NCI-H526 treated with DMSO at 0.1 percent for 48 hours (cell line): ENCODE measurements at places on chromosomes 1 and 21.

GRCh38 chr1:101781201-101781831, 215.4 kb downstream of the OLFM3 start:
- no peak for DNase-seq

DNA sequence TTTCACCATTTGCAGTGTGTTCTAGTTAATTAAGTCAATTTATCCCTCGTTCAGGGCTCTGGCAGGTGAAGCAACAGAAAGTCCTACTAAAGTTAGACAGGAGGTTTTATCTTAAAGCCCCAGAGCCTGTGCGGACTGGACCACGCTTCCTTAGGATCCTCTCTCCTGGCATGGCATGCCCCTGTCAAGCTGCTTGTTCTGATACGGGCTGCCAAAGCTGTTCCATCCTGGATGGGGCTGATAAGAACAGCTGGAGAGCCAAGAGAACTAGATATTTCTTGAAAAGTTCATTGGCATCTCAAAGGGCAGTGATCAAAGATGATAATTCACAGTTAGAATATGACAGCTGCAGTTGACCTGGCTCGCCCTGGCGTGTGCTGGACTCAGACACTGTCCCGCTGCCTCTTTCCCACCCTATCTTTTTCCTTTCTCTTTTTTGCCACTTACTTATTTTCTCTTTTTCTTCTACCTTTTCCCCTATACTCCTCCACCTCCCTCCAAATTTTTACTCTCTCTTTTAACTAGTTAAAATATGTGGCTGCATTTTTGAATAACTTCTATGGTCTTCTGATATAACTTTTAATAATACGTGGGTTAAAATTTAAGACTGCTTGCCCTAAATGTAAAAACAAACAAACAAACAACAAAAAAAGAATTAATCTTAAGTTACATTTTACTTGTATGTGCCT, 96.7 kb downstream of the ABCA4 start:
- no peak for DNase-seq

DNA sequence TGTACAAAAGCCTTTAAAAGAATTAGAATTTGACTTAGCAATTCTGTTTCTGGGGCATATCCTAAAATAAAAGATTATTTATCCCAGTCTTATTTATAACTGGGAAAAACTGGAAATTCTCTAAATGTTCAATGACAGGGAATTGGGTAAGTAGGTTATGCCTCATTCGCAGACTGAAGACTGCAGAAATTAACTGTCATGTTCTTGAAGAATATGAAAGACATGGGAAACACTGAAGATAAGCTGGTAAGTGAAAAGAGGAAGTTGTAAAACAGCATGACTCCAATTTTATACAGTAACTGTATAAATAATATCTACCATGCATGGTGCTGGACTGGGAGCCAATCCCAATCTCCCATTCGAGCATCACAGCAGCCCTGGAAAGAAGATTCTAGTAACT, 50.6 kb upstream of the SLC2A1 start:
- no peak for DNase-seq

GRCh38 chr21:42308914-42309752, 6.1 kb downstream of the TFF3 start:
- DNase-seq, result no peak

DNA sequence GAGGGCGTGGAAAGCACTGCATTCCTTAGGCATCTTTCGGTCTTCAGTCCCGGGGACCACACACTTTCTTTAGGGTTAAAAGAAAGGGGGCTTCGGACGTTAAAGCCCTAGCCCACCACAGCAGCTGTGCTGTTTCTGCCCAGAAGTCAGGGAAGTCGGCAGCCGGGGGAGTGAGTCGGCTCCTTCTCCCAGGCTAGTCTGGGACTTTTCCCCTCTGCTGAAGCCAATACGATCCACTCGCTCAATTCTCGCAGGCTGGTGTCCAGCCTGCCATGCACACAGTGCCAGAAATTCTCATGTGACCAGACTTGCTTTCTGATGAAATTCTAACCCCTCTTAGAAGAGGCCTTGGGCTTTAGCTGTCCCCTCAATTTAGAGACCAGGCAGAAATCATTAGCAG, 67.7 kb downstream of the BCAR3 start:
- DNase-seq, result no peak
